ENCODE measurements at places on chromosomes 7 and 10. TPM values are rescaled to one million over a fixed set of nuclear protein-coding genes. Genes with fewer than 3 reads are reported as not detected.

GOLGA7B gene
- 0.04 TPM for total RNA-seq

NUTM2A gene
- total RNA-seq = 1.0 TPM

SLC13A1 gene
- total RNA-seq = not detected

DNA sequence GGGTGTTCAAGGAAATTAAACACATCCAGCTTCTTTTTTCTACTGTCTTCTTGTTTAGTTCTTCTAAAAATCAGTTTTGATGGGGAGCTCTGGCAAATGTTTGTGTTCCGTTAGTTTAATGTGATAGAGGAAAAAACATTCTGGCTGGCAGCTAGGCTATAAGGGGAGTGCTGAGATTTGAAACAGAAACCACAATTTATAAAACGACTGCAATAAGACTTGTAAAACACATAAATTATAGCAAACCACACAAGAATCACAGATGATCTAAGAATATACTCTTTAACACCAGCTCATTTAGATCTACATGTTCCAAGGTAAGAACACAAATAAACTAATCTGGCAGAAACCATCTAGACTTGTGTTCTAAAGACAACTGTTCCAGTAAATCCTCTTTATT is 425.5 kb downstream of the CNTNAP2 start:
- H3K27me3 ChIP-seq = no peaks in the 10 kb centered on the region
- H3K4me3 ChIP-seq = no peak overlapping the region
- no peaks in the 10 kb centered on the region for H3K4me1 ChIP-seq
- no peak overlapping the region for H3K27ac ChIP-seq
- DNase-seq = no peak
- H3K36me3 ChIP-seq = no peaks in the 10 kb centered on the region

DNA sequence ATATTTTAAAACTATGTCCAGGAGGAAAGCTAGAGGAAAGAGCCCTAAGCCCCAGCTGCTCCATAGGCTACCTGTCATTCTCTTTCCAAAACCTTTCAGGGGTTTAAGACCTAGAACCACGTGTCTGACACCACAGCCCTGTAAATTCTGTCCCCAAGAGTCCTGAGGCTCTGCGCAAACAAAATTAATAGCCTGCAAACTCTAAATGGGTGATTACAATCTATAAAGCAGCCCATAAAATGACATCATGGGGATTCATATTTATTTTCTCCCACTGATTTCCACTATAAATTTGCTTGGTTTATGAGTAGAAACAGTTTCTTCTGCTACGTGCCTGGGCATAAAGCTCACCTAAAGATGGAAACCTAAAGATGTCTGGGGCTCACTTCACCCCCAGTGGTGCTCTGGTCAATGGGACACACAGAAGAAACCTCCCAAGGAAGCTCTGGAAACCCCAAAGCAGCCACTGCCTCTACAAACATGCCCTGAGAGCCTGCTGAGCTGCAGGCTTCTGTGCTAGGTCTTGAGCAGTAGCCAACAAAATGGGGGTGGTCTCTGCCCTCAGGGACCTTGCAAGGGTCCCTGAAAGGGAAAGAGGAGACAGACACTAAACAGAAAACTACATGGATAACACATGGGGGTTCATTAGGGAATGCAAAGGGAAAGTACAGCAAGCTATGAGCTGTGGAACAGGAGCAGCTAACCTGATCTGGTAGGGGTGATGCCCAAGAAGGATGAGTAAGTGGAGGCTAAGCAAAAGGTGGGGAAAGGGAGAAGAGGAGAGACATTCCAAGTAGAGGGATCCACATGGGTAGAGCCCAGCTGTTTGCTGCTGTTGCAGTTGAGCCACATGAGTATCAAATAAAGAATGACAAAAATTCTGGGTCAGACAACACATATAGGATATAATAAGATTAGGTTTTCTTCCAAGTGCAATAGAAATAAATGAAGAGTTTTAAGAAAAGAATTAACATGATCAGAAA is 331.7 kb downstream of the KCNMA1 start:
- no peaks in the 10 kb centered on the region for H3K36me3 ChIP-seq
- peaks cover 3% of the 10 kb centered on the region for H3K27me3 ChIP-seq
- H3K4me3 ChIP-seq = no peak overlapping the region
- DNase-seq = no peak
- H3K4me1 ChIP-seq = no peaks in the 10 kb centered on the region

FAM25G gene
- not detected for total RNA-seq

All from activated B cell treated with CpG ODN at 0.5 μM for 24 hours (primary cell).